ENCODE measurements at places on chromosomes 3 and 15. TPM values are rescaled to one million over a fixed set of nuclear protein-coding genes. Genes with fewer than 3 reads are reported as not detected.

Gene POC1A
- 3.9 TPM for total RNA-seq

Gene BFSP2
- total RNA-seq, result not detected

Gene DET1
- 5.5 TPM for total RNA-seq

Gene PKM
- 1,728 TPM for total RNA-seq

Gene TRIM42
- not detected for total RNA-seq

Gene CDC25A
- total RNA-seq, result 7.9 TPM

Gene ALDH1A3
- total RNA-seq, result 19.7 TPM

Gene QTRT2
- 9.9 TPM for total RNA-seq

Gene ST8SIA2
- 0.49 TPM for total RNA-seq

Gene RETNLB
- total RNA-seq, result not detected

Gene LSG1
- total RNA-seq, result 10.6 TPM

Gene CD276
- total RNA-seq, result 202 TPM

Gene TPRG1
- not detected for total RNA-seq

Gene C3orf22
- not detected for total RNA-seq

Gene C3orf49
- total RNA-seq, result not detected

Gene GCNT3
- 1.6 TPM for total RNA-seq

Gene SPSB4
- total RNA-seq, result 0.49 TPM

Gene ACTR8
- total RNA-seq, result 21.3 TPM

Gene LXN
- total RNA-seq, result 82.9 TPM

Gene ESYT3
- 1.6 TPM for total RNA-seq

Gene TMEM108
- total RNA-seq, result 2.4 TPM
